ENCODE measurements at places on chromosomes 16 and 17.
A peak's percentile ranks its signal among the peaks of the same experiment; 100 is the strongest.

DNA sequence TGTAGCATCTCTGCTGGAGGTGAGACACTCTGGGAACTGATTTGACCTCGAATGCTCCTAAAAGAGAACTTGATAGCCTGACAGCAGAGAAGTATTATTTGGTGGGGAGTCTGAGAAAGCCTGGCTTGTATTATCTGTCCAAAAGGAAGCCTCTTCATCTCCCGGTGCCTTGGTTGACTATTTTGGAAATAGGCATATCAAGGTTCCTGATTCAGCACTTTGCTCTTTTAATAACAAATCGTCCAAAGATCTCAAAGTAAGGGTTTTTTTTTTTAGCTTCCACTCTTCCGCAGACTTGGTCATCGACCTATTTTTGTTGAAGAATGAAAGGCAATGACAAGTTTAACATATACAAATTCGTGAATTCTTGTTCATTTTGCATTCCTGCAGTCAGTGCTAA, 14.8 kb downstream of the TMEM186 start:
- no peak for DNase-seq

- no peak for DNase-seq
Observed at GRCh38 chr16:3857189-3858043, 23.1 kb downstream of the CREBBP start.

GRCh38 chr16:1687427-1688316, 9.6 kb downstream of the JPT2 start:
- DNase-seq, result no peak

- no peak for DNase-seq
Observed at GRCh38 chr16:49492896-49493626, 119.5 kb downstream of the C16orf78 start.

GRCh38 chr16:11668623-11669379, 546 bp downstream of the SNN start:
- peak; percentile 58 for DNase-seq

GRCh38 chr16:49647673-49648072, 208.2 kb downstream of the ZNF423 start:
- no peak for DNase-seq

GRCh38 chr16:51708861-51709260, 557.8 kb upstream of the SALL1 start:
- DNase-seq, result no peak

GRCh38 chr16:50311891-50312501, 45.6 kb downstream of the ADCY7 start:
- no peak for DNase-seq

DNA sequence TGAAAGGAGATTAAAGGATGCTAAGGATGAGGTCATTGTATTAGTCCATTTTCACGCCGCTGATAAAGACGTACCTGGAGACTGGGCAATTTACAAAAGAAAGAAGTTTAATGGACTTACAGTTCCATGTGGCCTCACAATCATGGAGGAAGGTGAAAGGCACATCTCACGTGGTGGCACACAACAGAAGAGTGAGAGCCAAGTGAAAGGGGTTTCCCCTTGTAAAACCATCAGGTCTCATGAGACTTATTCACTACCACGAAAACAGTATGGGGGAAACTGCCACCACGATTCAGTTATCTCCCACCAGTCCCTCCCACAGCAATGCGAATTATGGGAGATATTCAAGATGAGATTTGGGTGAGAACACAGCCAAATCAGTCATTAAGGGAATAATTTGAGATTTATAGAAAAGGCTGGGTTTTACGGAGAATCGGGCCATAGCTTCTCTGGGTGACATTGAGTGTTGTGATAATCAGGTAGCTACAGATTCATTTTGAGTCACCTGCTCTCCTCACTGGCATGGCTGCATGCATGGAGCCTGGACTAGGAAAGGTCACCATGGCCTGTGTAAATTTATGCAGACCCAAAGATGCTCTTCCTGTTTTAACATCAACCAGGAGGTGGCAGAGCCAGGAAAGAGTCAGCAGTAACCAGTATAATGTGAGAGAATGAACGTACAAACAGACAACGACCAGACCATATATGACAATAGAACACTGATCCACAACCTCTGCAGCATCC, 40.5 kb upstream of the DYNLRB2 start:
- no peak for DNase-seq

DNA sequence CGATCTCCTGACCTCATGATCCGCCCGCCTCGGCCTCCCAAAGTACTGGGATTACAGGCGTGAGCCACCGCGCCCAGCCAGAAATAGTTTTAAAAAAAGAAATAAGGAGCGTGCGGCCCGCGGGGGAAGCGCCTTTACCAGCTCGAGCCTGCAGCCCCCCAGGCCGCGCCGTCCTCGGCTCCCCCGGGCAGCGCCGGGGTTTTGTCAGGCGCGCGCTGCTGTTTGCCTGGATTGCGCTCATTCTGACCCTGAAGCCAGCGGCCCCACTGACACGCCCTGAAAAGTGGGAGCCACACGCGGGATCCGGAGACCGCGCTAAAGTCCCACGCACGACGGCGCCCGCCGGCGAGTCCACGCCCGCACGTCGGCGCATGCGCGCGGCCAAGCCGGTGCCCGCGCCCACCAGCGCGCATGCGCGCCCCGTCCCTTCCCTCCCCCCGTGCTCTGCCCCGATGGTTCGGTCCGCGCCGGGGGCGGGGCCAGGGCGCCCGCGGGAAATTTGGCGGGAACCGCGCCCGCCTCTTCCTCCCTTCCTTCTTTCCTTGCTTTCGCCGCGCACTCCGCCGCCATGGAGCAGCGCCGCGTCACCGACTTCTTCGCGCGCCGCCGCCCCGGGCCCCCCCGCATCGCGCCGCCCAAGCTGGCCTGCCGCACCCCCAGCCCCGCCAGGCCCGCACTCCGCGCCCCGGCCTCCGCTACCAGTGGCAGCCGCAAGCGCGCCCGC, at the start of gene CDT1:
CDT1 (plus strand) TSS at position 526 of the 724 bp plus-strand sequence; CDS start at position 569, 43 bp downstream.
- DNase-seq, result peak; percentile 92

Measured in CD4-positive, alpha-beta T cell treated with Interleukin-17A for 4 hours (primary cell).